Central memory CD4-positive, alpha-beta T cell (primary cell): ENCODE measurements at places on chromosomes 3 and 15.

DNA sequence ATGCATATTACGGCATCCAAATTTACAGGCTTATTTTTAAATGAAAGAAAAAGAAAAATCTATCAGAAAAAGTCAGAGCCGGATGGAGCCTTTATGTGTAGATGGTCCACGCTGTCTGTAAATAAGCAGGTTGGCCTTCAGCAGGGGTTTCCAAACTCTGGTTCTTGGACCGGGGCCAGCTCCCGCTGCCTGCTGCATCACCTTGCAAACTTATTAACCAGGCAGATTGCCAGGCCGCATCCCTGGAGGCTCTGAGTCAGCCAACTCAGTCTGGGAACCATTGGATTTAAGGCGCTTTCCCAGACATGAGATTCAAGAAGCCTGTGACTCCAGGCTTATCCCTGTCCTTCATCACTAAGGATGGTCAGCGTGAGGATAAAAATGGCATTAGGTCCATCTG lies 212.4 kb downstream of the OPA1 start:
- DNase-seq = no peak

DNA sequence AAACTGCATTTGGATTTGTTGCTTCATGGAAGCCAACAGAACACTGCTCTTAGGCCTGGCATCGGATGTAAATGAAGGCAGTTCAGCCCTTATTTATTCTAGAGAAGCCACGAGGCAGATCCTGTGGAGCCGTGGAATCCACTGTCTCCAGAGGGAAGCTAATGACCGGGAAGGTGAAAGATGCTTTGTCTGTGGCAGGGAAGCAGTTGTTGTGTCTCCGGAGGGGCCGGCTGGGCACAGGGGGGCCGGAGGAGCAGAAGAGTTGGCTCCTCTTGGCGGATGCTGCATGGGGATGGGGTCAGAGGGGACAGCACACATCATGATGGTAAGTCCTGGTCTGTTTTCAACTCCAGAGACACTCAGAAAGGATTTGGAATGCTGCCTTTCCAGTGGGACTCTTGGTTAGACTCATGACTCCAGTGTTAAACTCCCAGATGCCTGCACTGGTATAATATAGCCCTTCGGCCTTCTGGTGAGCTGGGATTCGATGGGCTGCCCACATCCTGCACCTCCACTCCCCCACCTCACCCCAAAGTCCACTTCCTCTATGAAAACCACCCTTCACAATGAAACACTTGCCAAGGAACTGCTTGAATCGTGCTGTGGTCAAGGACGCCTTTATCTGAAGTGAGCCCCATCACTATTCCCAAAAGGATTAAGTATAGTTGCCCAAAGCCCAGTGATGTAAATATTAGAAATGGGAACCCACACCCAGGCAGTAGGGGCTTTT lies 33.6 kb downstream of the TPM1 start:
- no peak for DNase-seq

DNA sequence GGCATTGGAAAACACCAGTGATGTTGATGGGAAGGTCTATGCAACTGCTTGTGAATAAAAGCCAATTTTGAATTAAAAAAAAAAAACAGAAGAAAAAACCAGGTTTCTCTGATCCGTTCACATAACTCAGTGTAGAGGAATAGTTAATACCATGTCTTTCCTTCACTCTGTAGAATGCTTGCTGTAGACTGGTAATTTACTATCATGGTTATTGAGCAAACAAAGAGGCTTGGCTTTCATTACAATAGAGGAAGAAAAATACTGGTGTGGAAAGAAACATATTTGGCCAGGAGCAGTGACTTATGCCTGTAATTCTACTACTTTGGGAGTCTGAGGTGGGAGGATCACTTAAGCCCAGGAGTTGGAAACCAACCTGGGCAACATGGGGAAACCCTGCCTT lies 41.1 kb downstream of the GATM start:
- DNase-seq = no peak

DNA sequence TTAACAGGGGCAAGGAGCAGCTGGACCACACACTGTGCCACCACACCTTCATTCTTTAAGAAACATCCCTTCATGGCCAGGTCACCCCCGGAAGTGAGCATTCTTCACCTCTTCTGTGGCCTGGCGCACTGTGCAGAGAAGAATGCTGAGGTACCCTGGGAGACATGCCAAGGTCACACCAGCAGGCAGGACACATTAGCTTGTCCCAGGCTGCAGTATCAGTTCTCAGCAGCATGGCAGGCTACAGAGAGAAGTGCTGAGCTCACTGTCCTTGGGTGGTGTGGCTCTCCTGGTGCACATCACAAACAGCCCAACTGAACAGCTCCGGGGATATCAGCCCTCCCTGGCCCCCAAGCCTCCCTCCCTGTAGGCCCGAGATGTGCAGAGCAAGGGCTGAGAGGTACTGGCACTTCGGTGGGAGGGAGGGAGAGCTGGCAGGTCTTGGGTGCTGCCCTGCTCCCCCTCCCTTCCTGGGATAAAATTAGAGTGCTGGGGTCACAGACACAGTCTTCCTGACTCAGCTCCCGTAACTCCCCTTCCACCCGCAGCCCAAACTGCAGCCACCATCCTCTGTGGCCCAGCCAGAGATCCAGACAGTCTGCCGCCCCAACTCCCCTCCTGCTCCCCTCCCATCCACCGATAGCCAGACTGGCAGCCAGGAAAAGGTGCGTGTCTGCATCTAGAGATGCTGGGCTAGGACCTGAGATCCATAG lies 13.4 kb downstream of the SEMA7A start:
- DNase-seq = no peak

GRCh38 chr3:38648024-38648658 lies 1.3 kb downstream of the SCN5A start:
- DNase-seq = no peak

- DNase-seq = peak; percentile 30
Observed at GRCh38 chr15:44194323-44195150, 534 bp downstream of the FRMD5 start.

- DNase-seq = no peak
Observed at GRCh38 chr3:152973575-152973974, 138.6 kb downstream of the P2RY1 start.

DNA sequence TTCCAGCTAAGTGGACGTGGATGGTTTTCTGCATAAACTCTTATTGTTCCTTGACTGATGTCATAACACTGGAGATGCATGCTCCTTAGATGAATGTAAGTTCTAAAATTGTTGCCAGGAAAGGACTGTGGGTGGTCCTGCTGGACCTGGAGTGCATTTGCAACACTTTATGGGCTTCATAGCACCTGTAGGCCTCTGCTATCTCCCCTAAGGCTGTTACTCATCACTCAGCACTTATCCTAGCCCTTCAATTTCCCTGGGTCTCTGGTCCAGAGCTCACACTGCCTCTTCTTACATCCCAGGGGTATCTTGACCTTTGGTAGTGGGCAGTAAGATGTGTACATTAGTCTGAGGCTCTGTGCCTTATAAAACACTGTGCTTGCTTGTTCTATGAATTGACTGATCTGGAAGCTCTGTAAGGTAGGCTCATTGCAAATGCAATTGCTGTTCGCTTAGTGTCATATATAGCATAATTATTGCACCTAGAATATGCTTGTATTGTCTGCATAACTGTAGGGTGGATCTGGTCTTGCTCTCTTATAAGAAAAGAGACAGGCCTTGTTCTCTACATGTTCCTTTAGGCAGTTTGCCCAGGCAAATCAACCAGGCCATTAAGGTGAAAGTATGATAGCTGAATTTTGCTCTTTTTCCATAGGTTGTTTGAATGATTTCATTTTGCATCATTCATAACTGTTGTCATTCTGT lies 35.8 kb downstream of the SLCO3A1 start:
- DNase-seq = no peak

DNA sequence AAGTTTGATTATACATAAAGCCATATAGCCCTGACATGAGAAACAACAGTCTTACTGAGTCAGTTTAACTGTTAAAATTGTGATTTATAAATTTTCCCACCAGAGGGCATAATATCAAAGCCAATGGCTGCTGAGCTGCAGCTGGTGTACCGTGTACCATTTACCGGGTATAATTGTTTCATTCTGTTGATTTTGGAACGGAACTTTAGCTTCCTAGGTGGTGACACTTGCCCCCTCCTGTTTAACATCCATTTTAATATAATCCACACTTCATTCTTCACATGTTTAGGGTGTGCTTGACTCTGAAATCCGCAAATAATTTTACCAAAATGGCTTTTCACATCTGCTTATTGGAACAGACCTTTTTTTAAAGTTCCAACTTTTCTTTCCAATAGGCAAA lies 72.8 kb downstream of the SLC9A9 start:
- peak; percentile 23 for DNase-seq

DNA sequence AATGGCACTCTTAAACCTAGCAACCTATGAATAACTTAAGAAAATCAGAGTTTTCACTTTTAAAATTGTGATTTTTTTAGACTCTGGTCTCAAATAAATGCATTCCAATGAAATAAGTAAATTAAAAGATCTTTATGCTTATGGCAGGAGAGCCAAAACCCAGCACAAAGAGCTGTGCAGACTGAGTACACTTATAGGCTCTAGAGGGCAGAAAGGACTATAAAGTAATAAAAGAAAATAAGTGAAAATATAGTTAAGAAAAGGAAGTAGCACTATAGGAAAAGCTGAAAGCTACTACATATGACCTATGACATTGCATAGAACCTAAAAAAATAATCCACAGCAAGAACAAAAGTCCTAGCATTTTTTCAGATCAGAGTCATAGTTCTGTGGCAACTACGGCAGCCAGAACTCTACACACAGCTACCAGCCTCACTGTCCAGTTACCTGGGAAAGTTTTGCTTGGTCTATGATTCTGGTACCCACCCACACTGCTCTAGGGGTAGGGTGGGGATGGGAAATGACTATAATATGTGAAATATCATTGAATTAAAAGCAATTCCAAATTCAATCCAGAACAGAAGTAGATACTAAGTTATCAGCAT lies 30.5 kb downstream of the CLASP2 start:
- no peak for DNase-seq

GRCh38 chr15:50192926-50193620 lies 11.1 kb downstream of the SLC27A2 start:
- no peak for DNase-seq

DNA sequence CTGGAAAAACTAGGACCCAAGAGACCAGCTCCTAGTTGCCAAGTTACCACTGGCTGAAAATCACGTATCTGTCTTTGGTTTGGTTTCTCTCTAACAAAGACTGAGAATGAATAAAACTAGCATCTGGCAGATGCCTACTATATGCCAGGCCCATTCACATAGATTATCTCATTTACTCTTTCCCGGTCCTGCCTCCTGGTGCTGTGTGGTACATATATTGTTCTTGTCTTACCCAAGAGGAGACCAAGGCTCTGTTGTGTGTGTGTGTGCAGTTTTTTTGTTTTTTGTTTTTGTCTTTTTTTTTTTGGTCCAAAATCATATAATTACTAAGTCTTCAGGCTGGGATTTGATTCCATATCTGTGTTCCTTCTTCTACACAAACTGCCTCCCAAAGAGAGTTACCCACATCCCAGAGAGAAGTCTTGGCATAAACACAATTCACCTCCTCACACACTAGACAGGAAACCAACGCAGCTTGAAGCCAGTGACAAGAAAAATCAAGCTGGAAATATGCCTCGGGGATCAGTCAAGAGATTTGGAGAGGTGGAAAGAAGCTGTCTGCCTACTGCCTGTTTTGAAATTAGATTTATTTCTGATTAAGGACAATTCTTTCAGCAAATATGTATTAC lies 891 bp downstream of the AHSG start:
- no peak for DNase-seq

- no peak for DNase-seq
Observed at GRCh38 chr3:129723558-129724324, 117.3 kb upstream of the PLXND1 start.

- no peak for DNase-seq
Observed at GRCh38 chr3:45795509-45795881, 841 bp downstream of the SLC6A20 start.

DNA sequence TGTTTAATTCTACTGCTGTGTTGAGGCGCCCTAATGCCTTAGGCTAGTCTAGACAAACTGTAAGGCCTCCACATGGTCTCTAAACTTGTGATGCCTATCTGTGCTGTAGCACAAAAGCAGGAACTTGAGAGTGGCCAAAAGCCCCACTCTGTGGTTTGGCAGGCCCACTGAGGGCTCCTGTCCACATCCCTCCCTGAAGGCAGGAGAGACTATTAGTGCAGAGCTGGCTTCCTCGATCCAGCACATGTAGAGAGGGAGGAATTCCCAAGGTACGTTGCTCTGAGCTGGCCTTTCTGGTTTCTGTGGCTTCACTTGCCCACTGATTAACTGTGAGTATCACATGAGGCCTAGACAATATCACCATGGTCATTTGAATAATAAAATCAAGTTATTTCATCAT lies 90.6 kb downstream of the POLR2M start:
- DNase-seq = no peak

- no peak for DNase-seq
Observed at GRCh38 chr3:76021376-76021775, 236.0 kb upstream of the ZNF717 start.

GRCh38 chr3:194816748-194817591 lies 131.3 kb downstream of the FAM43A start:
- DNase-seq = no peak

- DNase-seq = no peak
Observed at GRCh38 chr3:187497052-187497451, 128.9 kb downstream of the RTP4 start.

DNA sequence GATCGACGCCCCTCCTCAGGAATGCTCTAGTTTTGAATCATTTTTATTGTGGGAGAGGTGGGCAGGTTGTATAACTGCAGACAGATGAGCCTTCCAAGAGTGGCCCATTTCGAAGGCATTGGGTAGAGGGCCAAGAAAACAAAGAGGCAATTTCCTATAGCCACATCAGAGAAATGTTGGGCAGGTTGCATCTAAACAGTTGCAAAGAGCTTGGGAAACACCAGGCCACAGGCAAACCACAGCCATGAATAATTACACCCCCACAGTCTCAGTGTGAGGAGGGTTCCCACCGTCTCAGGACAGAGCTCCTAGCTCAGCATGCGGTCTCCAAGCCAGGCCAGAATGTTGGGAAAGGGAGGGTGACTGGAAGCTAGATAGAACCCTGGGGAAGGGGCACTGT lies 257.3 kb downstream of the ABHD5 start:
- DNase-seq = no peak

DNA sequence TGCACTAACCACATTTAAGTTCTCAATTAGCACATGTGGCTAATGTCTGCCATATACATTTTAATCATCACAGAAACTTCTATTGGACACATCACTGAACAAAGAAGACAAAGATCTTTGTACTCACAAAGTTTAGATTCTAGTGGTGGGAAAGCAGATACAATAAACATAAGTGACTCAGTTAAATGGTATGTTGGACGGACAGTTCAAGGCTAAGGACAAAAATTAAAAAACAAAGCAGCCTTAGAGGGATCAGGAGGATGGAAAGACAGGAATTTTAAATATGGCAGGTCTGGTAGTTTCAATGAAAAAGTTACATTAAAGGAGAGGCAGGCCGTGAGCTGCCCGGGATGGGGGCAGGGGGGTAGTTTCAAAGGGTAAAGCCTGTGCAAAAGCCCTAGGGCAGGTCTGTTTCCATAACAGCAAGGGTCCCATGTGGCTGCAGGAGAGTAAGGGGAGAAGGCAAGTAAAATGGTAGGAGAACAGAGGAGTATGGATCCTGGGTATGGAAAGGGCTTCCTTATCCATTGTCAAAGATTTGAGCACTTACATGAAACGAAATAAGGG lies 220.7 kb downstream of the FHIT start:
- DNase-seq = no peak

GRCh38 chr3:101903451-101903871 lies 54.1 kb downstream of the NFKBIZ start:
- DNase-seq = no peak
